ENCODE measurements at places on chromosomes 6 and 20.
A peak's percentile ranks its signal among the peaks of the same experiment; 100 is the strongest.

- DNase-seq, result no peak
These were observed 152.4 kb downstream of the COL9A1 start for GRCh38 chr6:70150521-70150920.

GRCh38 chr20:32819992-32820697, 391 bp downstream of the MAPRE1 start:
- peak; percentile 44 for DNase-seq

GRCh38 chr6:21918666-21919065, 325.1 kb downstream of the SOX4 start:
- no peak for DNase-seq

GRCh38 chr6:68094070-68094469, 541.0 kb upstream of the ADGRB3 start:
- no peak for DNase-seq

DNA sequence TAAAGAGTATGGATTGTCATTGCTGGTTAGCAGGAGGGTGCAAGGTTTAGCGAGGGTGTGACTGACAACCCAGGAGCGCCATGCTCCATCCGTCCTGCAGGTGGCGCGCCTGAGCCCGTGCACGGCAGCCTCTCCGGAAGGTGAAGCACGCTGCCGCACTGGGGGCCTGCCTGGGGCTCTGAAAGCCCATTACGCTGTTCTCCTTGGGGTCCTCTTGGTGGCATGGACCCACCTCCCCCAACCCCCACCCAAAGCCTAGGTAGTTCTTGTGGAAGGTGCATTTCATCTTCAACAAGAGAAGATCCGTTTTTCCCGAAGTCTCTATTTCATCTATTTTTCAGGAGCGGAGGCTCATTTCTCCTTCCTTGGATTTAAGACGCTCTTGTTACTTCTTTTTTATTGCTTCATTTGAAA, 197.4 kb upstream of the KCNG1 start:
- peak; percentile 17 for DNase-seq

DNA sequence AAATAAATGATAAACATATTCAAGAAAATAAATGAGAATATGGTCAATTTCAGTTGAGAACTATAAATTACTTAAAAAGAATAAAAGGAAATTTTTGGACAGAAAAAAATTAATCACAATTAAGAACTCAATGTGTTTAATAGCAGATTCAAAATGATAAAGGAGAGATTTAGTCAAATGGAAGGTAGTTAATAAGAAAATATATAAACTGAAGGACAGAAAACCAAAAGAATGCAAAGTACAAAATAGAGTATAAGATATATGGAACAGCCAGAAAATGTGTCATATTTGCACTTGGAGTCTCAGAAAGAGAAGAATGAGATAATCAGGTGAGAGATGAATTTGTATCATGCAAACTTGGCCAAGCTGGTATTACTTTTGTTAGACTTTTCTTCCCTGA, 201.8 kb upstream of the ARID1B start:
- DNase-seq, result no peak

DNA sequence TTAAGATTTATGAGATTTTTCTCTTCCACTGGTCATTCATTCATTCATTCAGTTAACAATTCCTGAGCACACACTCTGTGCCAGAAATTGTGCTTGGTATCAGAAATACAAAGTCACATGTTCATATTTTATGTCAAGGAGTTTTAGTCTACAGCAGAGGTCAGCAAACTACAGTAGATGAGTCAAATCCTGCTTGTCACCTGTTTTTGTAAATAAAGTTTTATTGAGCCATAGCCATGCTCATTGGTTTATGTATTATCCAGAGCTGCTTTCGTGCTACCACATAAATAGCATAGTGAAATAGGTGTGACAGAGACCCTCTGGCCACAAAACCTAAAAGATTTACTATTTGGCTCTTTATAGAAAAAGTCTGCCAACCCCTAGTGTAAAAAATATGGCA, 46.8 kb downstream of the THEMIS start:
- no peak for DNase-seq

GRCh38 chr6:41670703-41671360, 32.6 kb downstream of the MDFI start:
- no peak for DNase-seq

DNA sequence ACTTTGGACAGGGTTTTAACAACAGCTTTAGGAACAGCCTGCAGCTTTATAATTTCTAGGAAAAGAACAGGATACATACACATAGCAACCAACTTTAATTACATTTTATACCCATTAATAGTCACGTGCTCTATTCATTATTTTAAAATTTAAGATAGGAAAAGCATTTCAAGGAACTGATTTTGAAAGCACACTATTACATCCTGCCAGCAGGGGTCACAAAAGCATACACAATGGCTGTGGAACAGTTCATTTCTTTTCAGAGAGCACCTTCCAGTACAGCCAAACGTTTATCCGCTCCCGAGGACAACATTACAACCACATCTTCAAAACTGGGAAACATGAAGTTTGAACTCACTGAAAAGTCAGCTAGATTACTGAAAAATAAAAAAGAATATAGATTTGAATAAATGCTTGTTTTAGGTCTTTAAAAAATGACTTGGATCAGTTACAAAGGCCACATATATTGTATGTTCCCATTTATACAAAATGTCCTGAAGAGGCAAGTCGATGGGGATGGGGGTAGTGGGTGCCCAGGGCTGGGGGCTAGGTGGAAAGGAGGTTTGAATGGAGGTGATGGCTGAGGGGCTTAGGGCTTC, 104.6 kb upstream of the EXOC2 start:
- peak; percentile 56 for DNase-seq

GRCh38 chr6:54935739-54936138, 89.2 kb downstream of the FAM83B start:
- DNase-seq, result peak; percentile 92

GRCh38 chr20:47466213-47466612, 35.5 kb upstream of the NCOA3 start:
- peak; percentile 44 for DNase-seq

GRCh38 chr6:169950558-169950957, 199.1 kb downstream of the ERMARD start:
- DNase-seq, result peak; percentile 28

DNA sequence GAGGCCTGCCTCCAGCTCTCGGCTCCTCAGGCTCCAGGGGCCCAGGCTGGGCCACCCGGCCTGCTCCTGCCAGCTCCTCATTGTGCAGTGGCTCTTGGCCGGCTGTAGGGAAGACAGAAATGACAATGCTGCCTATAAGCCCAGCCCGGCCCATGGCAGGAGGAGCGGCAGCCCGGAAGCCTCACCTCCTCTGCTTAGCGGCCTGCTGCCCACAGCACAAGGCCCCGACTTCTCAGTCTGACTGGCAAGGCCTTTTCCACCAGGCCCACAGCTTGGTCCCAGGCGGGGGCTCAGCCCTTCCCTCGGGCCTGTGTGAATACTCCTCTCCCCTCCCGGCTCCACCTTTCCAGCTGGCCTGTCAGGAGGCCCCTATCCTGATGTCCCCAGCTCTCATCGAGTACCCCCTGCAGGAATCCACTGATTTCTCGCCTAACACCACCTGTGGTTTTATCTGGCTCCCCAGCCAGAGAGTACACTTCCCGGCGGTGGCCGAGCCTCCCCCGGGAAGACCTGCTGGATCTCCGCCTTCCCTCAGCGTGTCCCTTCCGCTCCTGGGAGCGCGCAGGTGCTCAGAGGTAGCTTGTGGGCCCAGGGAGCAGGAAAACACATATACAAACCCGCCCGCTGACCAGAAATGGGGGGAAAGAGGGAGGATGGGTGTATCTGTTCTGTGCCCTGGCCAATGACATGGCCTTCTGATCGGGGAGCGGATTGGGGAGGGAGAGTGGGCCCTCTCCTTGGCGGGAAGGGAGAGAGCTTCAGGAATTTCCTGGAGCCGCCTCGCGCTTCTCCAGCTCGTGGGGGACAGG, 963 bp downstream of the DDRGK1 start:
- peak; percentile 65 for DNase-seq

GRCh38 chr6:94071835-94072234, 652.5 kb upstream of the EPHA7 start:
- DNase-seq, result no peak

DNA sequence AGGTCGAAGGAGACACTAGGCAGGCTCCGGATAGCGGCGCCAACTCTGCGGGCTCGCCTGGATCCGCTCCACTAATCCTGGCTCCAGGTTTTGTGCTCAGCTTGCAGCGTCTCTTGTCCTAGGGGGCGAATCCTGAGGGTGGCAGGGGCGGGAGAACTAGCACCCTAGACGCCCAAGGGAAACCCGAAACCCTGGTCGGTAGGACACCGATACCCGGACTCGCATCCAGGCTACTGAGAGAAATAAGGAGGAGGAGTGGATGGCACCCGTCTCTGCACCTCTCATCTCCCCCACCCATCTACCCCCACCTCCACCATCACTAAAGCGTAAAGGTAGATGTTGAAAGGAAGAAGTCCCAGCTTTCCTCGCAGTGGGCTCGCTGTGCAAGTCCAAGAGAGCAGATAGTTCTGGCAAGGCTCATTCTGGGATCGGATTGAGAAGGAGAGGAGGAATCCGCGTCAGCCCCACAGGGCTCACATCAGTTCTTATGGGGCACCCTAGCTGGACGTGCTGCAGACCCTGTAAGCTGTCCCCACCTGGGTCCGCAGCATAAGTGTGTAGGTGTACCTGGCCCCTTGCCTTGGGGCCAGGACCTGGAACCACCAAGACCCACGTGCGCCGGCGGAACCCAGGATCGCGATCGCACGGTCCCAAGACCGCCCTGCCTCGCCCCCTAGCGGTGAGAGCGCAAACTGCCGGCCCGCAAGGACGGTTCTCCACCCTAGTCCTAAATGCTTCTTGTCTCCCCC, 6.9 kb downstream of the SLC32A1 start:
- DNase-seq, result peak; percentile 44

GRCh38 chr20:37229357-37229756, 32.3 kb downstream of the GHRH start:
- no peak for DNase-seq

DNA sequence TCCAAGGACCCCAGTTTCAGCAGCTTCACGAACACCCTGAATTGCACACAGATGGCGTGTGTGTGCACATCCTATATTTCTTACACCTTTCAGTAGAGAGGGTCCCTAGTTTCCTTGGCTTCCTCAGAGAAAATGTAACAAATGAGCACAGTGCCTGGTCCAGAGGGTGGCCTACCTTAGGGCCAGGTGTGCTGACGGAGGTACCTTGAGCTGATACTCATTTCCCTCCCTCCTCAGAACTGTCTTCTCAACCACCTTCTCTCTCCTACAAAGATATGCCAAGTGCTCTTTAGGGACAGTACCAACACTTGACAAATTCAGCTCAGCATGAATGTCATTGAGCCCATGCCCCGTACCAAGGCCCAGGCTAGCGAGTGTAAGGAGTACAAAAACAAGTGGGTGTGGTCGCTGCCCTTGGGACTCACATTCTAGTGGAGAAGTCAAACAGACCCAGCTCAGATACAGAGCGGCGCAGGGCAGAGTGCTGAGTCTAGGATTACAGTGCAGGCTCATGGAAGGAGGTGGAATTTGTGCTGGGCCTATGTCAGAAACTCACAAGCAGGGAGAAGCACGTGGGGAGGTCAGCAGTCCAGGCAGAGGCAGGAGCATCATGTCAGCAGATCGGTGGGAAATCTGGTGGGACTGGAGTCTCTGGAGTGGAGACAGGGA, 9.6 kb upstream of the BPHL start:
- no peak for DNase-seq

DNA sequence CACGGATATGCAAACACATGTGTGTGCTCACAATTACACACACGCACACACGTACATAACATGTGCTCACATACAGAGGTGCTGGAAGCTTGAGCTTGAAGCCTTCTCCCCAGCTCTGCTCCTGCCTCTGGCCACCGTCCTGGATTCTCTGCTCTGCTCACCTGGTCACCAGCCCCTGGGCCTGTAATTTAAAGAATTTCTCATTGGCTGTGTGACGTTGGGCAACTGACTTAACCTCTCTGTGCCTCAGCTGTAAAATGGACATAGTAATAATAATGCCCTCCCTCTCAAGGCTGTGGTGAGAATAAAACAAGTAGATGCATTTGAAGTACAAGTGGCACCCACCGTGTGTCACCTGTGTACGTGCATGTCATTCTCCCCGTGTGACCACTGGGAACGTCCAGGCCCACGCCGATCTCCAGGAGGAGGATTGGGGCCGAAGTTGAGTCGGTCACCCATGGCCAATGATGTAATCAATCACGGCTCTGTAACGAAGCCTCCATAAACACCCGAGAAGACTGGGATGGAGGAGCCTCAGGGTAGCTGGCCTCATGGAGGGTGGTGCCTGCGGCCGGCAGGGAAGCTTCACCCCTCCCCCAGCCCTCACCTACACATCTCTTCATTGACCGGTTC, 160.9 kb upstream of the AFDN start:
- DNase-seq, result no peak

DNA sequence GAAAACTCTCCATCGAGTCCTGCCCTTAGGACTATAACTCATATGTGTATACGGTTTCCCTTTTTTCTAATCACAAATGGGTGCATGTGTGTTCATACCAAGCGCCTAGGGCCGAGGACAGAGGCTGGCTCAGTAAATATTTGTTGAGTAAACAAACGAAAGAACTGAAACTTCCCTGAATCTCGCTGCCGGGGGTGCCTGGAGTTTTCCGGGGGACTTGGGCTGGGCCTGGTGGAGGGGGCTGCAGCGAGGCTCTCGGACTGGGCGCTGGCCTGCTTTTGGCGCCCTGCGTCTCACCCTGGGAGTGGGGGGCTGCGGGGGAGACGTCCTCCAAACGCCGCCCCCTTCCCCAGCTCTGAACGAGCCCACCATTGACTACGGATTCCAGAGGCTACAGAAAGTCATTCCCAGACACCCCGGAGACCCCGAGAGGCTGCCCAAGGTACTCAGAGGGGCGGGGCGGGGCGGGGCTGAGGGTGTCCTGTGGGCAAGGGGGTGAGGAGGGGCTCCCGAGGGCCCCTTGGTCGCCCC, 49.0 kb downstream of the CPXM1 start:
- no peak for DNase-seq

- DNase-seq, result no peak
These were observed 258.1 kb upstream of the BMP2 start for GRCh38 chr20:6509374-6509773.

- peak; percentile 1 for DNase-seq
These were observed 880.9 kb downstream of the PRIM2 start for GRCh38 chr6:58198301-58198700.

DNA sequence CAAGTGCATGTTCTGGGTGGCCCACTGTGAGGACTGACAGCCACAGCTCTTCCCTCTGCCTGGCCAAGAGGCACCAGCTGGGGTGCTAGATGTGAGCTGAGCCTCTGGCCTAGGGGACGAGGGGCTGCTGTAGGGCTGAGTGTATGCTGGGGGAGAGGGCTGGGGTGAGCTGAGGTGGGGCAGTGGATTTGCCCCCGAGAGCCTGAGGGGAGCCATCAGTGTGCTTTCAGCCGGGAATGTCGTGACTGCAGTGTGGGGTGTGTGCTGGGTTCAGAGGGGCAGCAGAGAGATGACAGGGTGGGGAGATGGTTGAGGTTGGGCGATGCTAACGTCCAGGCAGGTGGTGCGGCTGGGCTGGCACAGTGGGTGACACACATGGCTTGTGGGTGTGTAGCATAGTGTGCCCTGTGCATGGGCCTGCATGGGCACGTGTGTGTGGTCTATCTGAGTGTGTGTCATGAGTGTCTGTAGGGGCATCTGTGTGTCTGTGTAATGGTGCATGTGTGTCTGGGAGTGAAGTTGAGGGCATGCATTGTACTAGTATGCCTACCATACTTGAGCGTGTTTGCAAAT, 46.0 kb upstream of the BLCAP start:
- no peak for DNase-seq

Data from kidney tubule cell (primary cell).